ENCODE measurements at places on chromosomes 3 and 15. TPM values are rescaled to one million over a fixed set of nuclear protein-coding genes. Genes with fewer than 3 reads are reported as not detected.

- DNase-seq: no peak
Observed at GRCh38 chr3:107970993-107971580, 119.7 kb downstream of the CD47 start.

- DNase-seq: no peak
Observed at GRCh38 chr3:126557415-126557745, 1.4 kb downstream of the C3orf22 start.

- DNase-seq: no peak
Observed at GRCh38 chr3:16618721-16619120, 13.5 kb upstream of the DAZL start.

DNA sequence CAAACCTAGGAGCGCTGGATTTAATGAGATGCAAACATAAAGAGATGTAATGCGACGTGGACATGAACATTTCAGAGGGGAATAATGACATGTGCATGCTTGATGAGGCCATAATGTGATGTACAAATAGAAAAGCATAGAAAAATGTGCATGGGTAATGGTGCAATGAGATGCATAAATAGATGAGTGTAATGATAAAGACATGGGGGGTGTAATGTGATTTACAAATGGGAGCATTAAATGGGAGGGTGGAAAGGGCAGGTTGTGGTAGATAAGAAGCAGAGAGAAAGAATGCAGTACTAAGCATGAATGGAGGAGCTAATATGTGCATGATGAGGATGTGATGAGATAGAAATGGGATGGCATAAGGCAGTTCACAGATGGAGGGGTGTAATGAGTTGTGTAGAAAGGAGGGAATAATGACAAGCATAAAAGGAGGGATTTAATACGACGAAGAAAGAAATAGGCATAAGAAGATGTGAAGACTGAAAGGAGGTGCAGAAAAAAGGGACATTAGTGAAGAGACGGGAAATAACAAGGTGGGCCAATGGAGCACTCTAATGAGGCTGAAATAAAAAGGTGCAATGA, 137.5 kb upstream of the CCNL1 start:
- no peak for DNase-seq

- DNase-seq: no peak
Observed at GRCh38 chr15:68789534-68790241, 31.0 kb downstream of the ANP32A start.

DNA sequence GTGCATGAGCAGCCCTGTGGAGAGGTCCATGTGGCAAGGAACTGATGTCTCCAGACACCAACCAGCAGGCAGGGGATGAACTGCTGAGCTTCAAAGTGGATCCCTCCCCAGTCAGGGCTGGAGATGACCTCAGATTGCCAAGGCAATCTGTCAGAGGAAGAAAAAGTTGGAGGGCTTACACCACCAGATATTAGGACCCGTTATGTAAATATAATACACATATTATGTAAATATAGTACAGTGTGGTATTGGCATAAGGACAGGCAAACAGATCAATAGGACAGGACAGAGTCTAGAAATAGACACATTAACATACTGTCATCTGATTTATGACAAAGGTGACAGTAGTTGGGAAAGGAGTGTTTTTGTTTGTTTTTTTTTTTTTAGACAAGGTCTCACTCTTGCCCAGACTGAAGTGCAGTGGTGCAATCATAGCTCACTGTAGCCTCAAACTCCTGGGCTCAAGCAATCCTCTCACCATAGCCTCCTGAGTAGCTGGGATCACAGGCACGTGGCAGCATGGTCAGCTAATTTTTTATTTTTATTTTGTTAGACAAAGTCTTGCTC, 18.0 kb upstream of the RAB7A start:
- DNase-seq: no peak

- no peak for DNase-seq
Observed at GRCh38 chr15:81666839-81667238, 292.8 kb upstream of the TMC3 start.

ACTRT3 gene
- 0.55 TPM for total RNA-seq

CASR gene
- not detected for total RNA-seq

SPG11 gene
- total RNA-seq: 49.6 TPM
